ENCODE measurements at places on chromosomes 6 and 20.

DNA sequence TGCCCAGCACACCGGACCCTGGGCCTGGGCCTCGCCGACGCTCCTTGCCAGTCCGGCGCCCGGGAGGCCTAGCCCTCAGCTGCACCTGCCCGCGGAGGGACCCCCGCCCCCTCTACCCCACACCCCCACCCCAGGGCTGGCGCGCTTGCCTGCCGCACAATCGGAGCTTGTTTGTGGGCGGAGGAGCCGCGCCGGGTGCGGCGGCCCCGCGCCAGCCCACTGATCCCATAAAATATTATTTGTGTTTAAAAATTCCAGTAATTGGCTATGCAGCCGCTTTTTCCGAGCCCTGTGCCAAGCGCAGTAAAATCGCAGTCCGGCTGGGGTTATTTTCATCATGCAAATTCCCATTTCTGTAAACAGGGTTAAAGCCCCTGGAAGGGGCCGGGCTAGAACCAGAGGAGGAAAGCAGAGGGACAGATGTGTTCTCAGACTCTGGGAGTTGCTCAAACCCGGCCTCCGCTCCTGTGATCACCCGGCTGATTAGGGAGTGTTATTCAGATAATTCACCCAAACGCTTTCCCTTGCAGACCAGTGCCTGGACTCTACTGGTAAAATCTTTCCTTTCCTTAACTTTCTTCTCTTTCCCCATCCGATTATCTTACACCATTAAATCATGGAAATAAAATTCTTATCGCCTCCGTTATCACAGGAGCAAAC lies 93.1 kb downstream of the NCR2 start:
- no peak for DNase-seq

GRCh38 chr6:34315780-34316179 lies 67.0 kb upstream of the SMIM29 start:
- no peak for DNase-seq

GRCh38 chr20:19285436-19285835 lies 73.0 kb downstream of the SLC24A3 start:
- DNase-seq: no peak

- no peak for DNase-seq
Measured at GRCh38 chr6:135256866-135257265, 75.8 kb downstream of the MYB start.

DNA sequence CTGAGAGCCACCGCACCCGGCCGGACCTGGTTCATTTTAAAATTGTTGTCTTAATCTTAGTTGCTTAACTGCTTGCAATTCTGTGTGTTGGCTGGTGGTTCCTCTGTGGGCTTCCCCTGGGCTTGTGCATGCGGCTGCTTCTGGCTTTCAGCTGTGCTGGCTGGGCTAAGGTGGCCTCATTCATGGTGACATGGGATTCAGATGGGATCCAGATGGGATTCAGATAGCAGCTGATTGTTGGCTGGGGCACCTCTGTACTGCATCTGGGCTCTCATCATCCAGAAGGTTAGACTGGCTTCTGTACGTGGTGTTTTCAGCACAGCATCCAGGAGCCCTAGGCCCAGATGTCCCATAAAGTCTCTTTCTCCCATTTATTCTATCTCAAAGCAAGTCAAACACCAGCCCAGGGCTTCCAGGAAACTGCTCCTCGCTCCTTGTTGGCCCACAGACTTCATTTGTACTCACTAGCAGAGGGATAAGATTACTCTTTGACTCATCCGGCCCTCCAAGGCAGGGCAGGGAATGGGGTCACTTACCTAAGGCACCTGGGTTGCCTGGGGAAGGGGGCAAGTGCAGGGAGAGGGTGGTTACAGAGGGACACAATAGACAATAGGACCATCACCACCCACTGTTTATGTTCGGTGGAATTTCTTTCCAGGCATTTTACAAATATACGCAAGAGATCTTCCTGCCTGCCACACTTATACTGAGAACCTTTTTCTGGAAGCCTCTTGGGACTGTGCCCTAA lies 10.2 kb upstream of the PEDS1 start:
- DNase-seq: no peak

GRCh38 chr6:20309186-20309585 lies 92.5 kb upstream of the E2F3 start:
- no peak for DNase-seq

GRCh38 chr6:91812596-91813274 lies 1225.9 kb upstream of the MAP3K7 start:
- no peak for DNase-seq

DNA sequence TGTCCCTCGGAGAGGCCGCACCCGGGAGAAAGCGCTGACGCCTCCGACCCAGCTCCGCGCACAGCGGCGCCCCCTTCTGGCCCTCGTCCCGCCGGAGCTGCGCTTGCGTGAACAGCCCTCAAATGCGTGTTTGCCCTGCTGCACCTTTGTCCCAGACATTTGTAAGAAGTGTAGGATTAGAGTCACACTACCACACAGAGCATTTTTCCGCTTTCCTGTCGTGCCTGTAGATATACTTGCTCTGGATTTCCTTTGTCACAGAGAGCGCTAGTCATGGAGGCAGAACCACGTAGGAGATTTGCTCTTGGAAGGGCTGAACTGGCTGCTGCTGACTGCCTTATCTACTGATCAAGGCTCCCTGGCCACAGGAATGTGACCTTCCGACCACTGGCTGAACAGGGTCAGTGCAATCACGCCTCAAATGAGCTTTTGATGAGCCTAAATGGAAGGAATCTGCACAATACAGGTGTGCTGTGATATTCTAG lies 62.3 kb downstream of the PAX1 start:
- no peak for DNase-seq

DNA sequence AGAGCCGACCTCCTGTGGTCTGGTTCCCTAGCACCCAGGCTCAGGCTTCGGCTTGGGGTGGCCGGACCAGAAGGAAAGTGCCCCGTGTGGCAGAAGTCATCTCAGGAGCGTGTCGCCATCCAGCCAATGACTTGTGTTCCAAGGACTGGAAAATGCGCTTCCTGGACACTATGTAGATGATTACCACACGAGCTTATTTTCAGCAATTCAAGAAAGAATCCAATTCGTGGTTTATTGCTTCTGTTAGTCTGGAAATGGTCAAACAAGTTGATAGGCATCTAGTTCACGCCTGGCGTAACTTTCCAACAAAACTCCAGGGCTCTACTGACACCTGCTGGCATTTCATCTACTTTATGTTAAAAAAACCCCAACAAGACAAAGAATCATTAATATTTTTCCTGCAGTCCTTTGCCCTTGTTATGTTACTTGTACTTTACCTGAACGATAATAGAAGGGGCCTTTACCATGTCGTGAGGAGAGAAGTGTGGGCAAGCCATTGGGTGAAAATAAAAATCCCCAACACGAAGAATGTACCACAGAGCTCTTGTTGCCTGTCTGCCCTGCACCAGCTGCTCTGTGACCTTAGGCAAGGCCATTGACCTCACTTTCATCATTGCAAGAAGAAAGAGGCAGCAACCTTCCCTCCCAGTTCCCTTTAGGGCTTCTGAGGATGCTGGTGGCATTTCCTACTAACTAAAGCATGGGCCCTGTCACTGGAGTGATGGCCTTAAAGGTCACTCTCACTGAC lies 154.7 kb upstream of the LAMP5 start:
- no peak for DNase-seq

GRCh38 chr6:3181105-3181504 lies 23.8 kb upstream of the TUBB2A start:
- no peak for DNase-seq

- no peak for DNase-seq
Measured at GRCh38 chr6:40543776-40544175, 43.4 kb downstream of the LRFN2 start.

- DNase-seq: no peak
Measured at GRCh38 chr6:154791556-154792317, 58.5 kb downstream of the SCAF8 start.

DNA sequence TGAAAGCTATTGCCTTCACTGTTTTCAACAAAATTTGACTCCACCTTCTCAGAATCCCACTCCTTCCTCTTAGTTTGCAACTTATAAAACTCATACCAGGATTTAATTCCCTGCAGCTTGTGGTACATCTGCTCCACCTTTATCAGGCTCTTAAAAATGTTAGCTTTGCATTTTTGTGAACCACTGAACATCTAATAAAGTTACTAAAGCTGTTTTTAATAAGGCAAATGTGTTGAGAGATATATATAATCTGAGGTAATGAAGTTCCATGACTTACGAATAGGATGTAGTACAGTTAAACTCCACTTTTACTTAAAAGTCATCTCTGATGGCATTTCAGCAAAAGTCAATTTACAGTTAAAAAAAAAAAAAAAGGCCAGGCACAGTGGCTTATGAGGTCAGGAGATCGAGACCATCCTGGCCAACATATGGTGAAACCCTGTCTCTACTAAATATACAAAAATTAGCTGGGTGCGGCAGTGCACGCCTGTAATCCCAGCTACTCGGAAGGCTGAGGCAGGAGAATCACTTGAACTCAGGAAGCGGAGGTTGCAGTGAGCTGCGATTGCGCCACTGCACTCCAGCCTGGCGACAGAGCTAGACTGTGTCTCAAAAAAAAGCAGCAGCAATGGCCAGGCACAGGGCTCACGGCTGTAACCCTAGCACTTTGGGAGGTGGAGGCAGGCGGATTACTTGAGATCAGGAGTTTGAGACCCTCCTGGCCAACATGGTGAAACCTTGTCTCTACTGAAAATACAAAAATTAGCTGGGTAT lies 106.2 kb downstream of the KIF13A start:
- no peak for DNase-seq

DNA sequence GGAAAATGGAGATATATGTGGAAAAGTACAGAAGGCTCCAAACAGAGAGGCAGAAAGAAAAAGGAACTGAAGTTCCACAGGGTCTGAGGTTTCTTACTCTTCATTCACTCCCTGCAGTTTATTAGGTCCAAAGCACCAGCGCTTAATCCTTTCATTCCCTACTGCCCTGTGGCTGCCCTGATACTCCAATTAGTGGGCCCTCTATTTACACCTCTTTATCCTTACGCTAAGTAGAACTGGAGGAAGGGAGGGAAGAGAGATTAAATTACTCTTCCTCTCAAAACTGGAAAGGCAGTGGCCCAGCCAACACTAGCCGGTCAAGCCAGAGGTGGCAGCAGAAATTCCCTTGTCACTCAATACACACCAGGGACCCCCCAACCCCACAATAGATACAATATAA lies 20.4 kb downstream of the TRERF1 start:
- no peak for DNase-seq

GRCh38 chr6:83215131-83216047 lies 22.2 kb downstream of the RWDD2A start:
- DNase-seq: peak; percentile 53

GRCh38 chr20:35120012-35120701 lies 27.0 kb downstream of the EDEM2 start:
- no peak for DNase-seq

- no peak for DNase-seq
Measured at GRCh38 chr20:59386809-59387208, 86.4 kb downstream of the EDN3 start.

DNA sequence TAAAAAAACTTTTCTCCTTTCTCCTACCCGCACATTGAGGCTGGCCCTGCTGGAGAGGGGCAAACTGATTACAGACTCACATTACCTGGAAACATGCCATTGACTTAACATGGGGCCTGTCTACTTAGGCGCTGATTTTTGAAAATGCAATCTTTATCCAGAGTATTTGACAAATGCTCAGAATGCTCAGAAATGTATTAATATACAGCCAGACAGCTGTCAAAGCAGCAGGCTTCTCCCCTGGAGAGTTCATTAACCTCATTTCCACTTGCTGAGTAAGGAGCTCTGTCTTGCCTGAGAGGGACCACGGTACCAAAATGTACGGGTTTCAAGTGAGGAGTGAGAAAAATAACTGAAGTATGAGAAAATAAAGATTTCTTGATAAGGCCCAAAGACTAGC lies 95.7 kb downstream of the PAX1 start:
- DNase-seq: no peak

DNA sequence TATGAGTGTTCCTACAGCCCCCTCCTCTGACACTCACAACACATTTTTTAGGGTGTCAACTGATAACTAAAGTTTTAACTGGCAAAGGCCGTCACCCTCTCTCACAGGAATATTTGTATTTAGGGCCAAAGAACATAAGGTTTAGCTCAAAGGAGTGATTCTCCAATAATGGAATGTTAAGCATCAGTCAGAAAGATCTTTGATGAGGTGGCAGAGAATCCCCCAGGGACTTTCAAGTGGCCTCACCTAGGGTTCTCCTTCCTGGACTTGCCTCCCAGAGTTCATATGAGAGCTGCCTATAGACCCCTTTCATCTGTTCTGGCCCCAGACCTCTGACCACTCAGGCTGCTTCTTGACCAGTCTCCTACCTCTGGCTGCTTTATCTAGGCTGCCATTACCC lies 7.4 kb upstream of the SCUBE3 start:
- no peak for DNase-seq

- no peak for DNase-seq
Measured at GRCh38 chr6:35678021-35678654, 10.6 kb downstream of the FKBP5 start.

GRCh38 chr20:1462834-1463233 lies 3.8 kb downstream of the NSFL1C start:
- DNase-seq: no peak

GRCh38 chr6:160203953-160204352 lies 54.7 kb downstream of the SLC22A2 start:
- no peak for DNase-seq

DNA sequence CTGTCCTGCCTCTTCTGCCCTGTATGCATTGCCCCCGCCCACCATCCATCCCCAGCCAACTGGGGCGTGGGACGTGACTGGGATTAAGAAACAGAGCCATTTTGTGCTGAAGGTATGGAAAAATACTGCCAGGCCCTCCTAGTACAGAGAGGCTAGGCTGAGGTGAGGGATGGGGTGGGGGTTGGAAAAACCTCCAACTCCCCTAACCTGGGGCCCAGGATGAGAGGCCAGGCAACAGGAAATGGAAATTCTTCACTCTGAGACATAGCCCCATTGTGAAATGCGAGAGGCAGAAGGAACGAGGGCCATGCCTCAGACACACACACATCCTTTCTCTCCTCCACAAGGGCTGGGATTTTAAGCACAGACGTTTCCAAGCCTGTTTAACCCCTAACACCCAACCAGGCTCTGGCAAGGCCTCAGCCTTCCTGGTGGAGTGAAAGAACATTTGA lies 19.9 kb downstream of the KCNK5 start:
- no peak for DNase-seq

DNA sequence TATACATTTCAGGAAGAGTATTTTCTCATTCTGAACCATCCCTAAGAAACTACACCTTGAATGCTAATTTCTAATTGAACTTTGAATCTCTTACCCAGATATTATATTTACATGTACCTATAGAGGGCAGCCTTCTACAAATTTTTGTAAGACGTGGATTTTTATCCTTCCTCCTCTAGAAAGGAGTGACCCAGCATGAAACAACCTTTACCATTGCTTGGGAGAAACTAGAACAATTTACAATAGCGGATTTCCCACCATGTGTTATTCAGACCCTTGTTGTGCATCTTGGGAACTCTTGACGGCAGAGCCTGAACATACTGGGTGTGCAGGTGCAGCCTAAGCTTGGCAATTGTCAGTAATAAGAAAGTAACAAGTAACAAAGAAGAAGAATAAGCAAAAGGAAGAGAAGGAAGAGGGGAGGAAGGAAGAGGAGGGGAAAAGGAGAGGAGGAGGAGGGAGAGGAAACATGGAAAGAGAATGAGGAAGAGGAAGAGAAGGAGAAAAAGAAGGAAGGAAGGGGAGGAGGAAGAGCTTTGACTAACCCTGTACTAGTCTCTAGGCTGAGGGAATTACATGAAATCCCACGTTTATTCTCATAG lies 10.8 kb upstream of the TAAR1 start:
- DNase-seq: no peak

- peak; percentile 57 for DNase-seq
Measured at GRCh38 chr6:87832025-87832825, 130.2 kb upstream of the AKIRIN2 start.

- no peak for DNase-seq
Measured at GRCh38 chr20:49460916-49461315, 21.6 kb downstream of the KCNB1 start.

All from NCI-H1436 treated with DMSO at 0.1 percent for 48 hours (cell line).